Naive thymus-derived CD8-positive, alpha-beta T cell (primary cell): ENCODE measurements at places on chromosomes 16 and 17. TPM values are rescaled to one million over a fixed set of nuclear protein-coding genes. Genes with fewer than 3 reads are reported as not detected.
A peak's percentile ranks its signal among the peaks of the same experiment; 100 is the strongest.

DNA sequence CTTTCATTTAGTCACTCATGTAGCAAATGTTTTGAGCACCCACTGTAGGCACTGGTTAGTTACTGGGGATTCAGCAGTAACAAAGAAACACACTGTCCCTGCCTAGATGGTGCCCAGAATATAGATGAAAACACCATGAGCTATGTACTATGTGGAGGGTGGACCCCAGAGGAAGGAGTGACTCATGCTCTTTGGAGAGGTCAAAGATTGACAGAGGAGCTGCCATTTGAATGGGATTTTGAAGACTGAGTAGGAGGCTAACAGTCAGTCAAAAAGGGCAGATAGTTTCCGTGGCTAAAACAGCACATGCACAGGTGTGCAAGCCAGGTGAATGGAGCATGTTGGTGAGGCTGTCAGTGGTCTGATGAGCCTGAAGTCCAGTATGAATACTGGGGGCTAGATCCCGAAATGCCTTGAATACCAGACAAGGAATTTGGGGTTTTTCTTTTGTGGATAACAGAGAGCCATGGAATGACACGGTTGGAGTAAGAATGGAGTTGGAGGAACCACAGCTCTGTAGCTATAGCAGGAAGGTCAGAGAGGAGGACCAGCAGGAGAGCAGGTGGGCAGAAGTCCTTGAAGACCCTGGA, 6.1 kb downstream of the IL21R start:
- DNase-seq = no peak

DNA sequence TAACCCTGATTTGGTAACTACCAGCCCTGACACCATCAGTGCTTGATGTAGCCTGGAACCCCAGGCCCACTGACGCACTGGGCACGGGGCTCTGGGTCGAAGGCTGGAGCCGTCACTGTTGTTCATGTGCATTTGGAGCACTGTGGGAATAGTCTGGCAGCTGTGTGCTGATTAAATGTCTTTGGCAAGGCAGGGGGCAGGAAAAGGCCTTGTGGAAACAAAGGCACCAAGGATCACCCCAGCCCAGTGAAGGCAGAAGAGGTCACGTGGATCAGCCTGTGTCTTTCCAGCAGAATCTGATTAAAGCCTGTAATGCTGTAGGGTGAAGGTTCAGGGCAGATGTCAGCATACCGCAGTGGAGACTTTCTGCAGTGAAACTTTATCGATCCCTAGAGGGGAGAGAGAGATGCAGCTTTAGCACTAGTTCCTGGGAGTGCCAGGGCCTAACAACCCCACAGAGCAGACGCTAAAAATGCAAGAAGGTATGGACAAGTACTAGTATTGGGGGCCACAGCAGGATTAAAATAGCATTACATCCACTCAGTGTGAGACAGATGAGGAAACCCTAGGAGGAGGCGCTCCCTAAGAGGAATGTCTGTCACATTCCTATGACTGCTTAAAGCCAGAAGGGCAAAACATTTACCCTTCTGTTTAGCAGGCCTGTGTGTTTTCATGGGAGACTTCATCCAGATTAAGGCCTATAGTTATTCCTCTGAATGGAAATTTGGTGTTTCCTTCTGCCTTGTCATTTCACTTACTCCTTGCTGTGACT, 9.7 kb downstream of the ZNHIT3 start:
- DNase-seq = no peak

DNA sequence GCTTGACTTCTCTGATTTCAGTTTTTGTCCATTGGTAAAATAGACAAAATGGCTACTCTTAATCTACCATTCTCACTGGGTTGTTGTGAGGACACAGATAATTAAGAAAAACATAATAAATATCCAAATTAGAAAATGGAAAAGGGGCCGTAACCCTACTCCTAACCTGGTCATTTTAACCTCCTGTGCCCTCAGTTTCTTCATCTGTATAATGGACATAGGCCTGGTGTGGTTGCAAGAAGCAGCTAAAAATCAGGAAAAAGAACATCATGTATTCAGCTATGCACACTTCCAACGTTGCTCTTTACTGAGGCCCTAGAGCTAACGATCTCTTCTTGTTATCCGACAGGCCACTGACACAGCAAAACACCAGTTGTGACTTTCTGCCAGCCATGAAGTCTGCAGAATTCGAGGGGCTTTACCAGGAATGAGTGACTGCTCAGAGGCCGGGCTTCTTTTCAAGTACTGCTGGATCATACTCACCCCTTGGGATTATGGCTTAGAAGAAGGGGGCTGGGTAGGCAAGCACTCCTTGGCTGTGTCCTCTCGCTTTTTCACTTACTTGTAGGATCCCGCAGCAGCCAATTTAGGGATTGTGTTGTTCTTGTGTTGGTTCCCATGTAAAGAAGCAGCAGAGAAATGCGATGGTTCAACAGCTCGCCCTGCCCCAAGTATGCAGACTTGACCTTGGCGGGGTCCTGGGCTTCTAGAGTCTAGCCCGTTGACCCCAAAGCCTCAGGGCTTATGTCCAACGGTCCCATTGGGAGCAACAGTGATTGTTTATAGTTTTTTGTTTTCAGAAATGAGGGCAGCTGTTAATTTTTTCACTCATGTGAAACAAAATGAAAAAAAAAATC, 20.9 kb downstream of the LDAF1 start:
- DNase-seq = no peak

DNA sequence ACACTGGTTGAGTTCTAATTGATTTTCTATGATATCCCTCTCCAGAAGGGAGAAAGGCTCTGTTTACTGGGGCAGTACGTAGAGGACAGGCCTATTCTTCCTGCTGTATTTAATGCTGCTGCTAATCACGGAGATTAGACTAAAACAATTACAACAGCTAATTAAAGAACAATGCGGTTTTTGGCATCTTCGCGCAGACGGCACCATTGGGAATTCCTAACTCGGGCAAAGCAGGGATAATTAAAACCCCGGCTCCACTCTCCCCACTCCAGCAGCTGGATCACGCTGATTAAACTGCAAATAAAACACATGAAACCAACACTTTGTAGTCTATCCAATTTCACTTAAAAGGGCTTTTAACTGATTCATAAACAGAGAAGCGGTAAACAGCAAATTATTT, 147.6 kb downstream of the XYLT1 start:
- DNase-seq = no peak

DNA sequence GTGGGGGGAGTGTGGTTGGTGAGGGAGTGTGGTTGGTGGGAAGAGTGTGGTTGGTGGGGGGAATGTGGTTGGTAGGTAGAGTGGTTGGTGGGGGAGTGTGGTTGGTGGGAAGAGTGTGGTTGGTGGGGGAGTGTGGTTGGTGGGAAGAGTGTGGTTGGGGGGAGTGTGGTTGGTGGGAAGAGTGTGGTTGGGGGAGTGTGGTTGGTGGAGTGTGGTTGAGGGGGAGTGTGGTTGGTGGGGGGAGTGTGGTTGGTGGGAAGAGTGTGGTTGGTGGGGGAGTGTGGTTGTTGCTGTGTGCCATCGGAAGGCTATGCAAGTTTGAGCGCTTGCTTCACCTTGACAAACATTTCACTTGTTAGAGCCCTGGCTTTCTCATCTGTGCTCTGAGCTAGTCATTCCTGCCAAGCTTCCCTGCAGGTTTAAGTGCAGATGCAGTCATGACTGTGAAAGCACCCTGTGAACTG, 20.1 kb downstream of the MINK1 start:
- peak; percentile 65 for DNase-seq

DNA sequence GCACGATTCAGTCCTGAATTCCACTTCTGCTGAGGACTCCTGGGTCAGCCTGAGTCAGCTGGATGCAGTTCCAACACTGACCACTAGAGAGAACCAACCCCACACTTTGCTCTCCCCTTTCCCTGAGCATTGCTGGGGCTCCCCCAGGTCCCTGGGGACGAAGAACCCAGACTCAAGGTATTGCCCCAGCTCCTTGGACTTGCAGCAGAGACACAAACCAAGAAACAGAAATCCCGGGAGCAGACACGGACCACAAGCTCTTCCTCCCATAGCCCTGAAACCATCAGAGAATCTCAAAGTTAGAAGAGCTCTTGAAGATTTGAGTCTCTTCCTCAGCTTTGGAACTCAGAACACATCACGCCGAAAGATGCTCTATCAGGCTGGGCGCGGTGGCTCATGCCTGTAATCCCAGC, 678 bp upstream of the GH1 start:
- DNase-seq = peak; percentile 78

GRCh38 chr17:66949501-66949900, 15.0 kb upstream of the CACNG4 start:
- DNase-seq = no peak

GRCh38 chr16:2895813-2896212, 12.8 kb downstream of the FLYWCH2 start:
- no peak for DNase-seq

- no peak for DNase-seq
Measured at GRCh38 chr17:27892542-27892865, 661 bp downstream of the LYRM9 start.

DNA sequence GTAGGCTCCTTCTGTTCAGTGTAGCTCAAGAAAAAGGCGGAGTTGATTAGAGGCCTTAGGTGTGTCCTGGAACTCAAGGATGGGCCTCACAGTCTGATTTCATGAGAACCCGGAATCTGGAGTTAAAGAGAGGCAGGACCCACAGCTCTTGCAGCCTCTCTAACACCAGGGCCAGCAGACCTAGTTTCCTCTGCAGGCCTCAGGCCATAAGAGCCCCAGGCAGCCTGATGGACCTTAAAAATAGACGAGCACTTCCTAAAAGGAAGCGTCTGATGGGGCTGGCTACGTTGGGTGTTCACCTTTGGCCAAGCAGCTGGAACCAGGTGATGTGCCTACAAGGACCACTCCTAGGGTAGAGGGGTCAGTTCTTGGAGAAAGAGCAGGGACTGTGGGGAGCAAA, 7.6 kb downstream of the CACNG5 start:
- no peak for DNase-seq

DNA sequence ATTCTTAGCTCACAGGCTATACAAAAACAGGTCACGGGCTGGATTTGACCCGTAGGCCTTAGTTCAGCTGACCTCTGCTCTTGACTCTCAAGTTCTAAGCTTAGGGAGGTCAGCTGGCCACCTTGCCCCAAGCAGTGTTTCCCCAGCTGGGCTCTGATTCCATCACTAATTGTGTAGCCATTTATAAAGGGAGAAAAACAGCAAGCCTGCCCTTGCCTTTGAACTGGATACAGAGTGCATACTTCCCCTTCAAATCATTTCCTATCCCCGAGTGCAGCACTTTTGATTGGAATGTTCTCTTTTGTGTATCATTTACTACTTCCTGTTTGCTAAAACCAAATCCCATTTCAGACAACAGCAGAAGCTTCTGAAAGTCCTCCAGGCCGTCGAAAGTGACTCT, 153.6 kb downstream of the KATNIP start:
- DNase-seq = no peak

- no peak for DNase-seq
Measured at GRCh38 chr17:17536702-17537101, 40.5 kb upstream of the RASD1 start.

DNA sequence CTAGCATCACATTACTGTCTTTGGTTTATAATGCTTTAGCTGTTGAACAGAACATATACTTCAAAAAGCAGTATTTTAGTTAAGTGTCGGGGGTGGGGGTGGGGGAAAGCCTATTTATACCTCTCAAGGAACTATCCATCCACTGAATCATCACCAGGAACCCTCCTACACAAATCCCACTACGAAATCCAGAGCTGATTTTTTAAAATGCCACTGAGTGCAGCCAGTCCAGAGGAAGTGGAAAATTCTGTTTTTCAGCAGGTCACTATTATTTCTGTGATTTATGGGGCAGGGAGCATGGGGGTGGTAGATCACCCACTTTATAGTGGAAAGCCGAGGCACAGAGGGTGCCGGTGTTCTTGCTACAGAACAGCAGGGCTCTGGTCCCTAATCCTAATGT, 284.1 kb downstream of the SOX9 start:
- DNase-seq = no peak

DNA sequence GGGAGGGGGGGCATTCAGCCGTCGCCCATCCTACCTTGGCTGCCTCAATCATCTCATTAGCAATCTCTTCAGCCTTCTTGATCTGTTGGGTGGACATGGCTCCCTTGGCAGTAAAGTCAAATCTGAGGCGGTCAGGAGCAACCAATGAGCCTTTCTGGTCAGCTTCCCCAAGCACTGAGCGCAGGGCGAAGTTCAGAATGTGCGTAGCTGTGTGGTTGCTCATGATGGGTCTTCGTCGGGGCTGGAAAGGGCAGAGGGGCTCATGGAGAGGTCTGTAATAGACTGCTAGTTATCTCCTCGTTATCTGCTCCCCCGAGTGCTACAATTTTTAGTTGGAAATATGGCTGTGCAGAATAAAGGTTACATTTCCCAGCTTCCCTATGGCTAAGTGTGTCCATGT, 7.2 kb upstream of the EXOSC6 start:
- DNase-seq = no peak

FBXL16 gene
- 9.5 TPM for polyA plus RNA-seq

GPR142 gene
- not detected for polyA plus RNA-seq

CD300LG gene
- polyA plus RNA-seq = not detected

DOC2A gene
- not detected for polyA plus RNA-seq

DEXI gene
- 51.9 TPM for polyA plus RNA-seq

KCNJ2 gene
- not detected for polyA plus RNA-seq

C17orf107 gene
- polyA plus RNA-seq = 1.6 TPM
